ENCODE measurements at places on chromosomes 6 and 20. TPM values are rescaled to one million over a fixed set of nuclear protein-coding genes. Genes with fewer than 3 reads are reported as not detected.

The TRERF1 gene
- 4.1 TPM for total RNA-seq

The CST5 gene
- total RNA-seq = not detected

The SNAP91 gene
- total RNA-seq = not detected

The RBL1 gene
- total RNA-seq = 9.7 TPM

Data from subcutaneous adipose tissue (tissue), 4 donors.